ENCODE measurements at places on chromosomes 6 and 20.
A peak's percentile ranks its signal among the peaks of the same experiment; 100 is the strongest.

- DNase-seq, result peak; percentile 91
Measured at GRCh38 chr20:7736336-7736735, 203.9 kb downstream of the HAO1 start.

GRCh38 chr6:167479901-167480648 is 155.2 kb downstream of the TTLL2 start:
- DNase-seq, result no peak

DNA sequence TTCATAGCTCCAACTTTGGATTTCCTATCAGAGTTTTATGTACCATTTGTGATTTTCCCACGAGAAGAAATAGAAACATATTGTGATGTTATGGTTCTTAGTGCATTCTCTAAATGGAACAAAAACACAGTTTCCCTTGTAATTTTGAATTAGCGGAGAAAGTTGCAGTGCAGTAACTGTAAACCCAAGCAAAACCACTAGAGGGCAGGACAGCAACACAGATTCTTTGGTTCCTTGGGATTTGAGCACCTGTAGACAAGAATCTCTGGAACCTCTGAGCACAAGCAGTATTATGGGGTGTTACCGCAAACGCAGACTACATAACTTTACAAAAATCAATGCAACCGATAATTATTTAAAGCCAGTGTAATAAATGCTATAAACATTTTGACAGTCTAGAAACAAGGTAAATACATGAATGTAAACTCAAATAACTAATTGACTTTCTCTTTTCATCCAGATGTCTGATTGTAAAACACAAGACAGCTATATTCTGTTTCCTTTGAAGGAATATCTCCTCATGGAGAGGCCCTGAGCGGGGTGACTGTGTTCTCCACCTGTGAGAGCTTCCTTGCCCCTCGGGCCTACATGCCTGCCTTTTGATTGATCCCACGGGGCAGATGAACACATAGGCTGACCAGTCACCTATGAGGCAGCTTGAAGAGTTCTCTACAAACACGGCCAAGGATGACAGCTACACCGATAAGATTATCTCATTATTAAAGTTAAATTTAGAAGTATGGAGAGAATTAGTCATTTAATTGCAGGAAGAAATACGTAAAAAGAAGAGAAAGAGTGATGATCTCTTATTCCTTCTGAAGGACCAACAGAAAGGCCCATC is 67.5 kb upstream of the COL21A1 start:
- peak; percentile 72 for DNase-seq

- DNase-seq, result no peak
Measured at GRCh38 chr6:66814156-66814555, 1107.1 kb upstream of the EYS start.
